ENCODE measurements at places on chromosomes 2 and 18. TPM values are rescaled to one million over a fixed set of nuclear protein-coding genes. Genes with fewer than 3 reads are reported as not detected.

- no peaks in the 10 kb centered on the region for H3K36me3 ChIP-seq
- peaks cover 64% of the 10 kb centered on the region for H3K4me1 ChIP-seq
- peak overlapping the region; percentile 86 for H3K27ac ChIP-seq
- peak; percentile 30 for DNase-seq
Measured at GRCh38 chr2:20579866-20580265, 71.0 kb downstream of the HS1BP3 start.

GRCh38 chr2:55763721-55764120 lies 70.1 kb upstream of the PNPT1 start:
- H3K27me3 ChIP-seq = no peaks in the 10 kb centered on the region
- H3K27ac ChIP-seq = no peak overlapping the region
- H3K36me3 ChIP-seq = no peaks in the 10 kb centered on the region
- H3K4me1 ChIP-seq = no peaks in the 10 kb centered on the region
- no peak for DNase-seq

DNA sequence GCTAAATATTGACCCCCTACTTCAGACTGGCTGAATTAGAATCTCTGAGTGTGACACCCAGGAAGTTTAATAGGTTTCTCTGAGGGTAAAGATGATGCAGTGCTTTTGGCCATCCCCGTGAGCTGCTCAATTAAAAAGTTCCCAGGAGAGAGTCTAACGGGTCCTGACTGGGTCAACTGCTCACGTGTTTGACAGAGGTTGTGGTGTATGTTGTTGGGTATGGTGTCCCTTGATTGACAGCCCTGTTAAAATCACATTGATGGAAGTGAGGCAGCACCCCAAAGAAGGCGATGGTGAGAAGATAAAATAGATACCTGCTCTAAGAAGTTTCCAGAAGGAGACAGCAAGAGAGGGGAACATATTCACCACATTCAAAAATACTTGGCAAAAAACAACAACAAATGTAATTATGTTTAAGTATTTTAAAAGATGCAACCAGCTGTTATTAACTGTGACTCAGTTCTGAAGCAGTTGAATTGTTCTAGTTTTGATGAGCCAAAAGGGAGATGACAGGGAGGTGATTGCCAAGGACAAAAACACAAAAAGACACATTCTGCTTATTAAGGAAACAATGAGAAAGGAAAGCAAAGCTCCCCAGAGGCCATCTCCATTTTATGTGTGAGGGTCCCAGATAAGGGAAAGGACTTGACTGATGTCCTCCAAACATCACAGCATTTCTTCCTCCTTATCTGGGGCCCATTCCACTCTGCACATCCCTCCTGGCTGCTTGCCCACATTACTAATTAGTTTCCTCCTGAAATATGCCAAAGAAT lies 11.5 kb upstream of the GMCL1 start:
- peaks cover 51% of the 10 kb centered on the region for H3K36me3 ChIP-seq
- H3K27ac ChIP-seq = no peak overlapping the region
- H3K27me3 ChIP-seq = no peaks in the 10 kb centered on the region

DNA sequence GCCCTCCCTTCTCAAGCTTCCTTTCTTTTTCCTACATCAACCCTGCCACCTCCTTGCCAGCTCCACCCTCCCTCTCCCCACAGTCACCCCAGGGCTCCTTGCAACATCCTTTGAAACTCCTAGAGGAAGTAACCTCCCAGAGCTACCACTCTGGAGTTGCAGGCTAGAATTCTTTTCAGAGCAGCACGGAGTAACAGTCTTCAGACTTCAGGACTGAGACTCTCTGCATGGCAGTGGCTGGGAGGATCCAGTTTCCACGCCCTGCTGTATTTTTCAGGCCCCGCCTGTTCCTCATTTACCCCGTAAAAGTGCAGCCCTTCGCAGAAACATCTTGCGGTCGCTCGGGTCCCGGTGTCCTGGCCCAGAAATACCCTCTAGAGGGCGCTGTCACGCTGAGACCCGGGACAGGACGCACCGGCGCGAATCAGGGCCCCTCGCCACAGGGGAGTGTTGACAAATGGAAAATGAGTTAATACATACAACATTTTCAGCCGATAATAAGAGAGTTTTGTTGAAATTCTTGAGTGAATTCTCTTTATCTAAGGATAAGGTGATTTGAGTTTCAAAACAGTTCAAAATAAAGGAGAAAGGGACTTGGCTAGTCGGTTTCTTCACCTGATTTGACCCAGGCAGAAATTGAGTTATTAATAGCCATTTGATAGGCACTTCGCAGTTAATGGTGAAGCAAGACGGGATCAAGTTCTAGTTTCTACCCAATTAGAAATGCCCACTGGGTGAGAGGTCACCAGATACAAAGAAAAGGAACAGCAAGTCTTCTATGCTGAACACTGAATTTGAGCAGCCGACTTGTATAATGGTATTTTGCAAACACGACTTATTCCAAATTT lies 18.5 kb upstream of the NTSR2 start:
- peaks cover 5% of the 10 kb centered on the region for H3K4me1 ChIP-seq
- peak overlapping the region; percentile 70 for H3K27ac ChIP-seq
- no peaks in the 10 kb centered on the region for H3K27me3 ChIP-seq
- peak; percentile 89 for DNase-seq
- no peaks in the 10 kb centered on the region for H3K36me3 ChIP-seq

The ASPRV1 gene
- 0.79 TPM for total RNA-seq

The KCNIP3 gene
- total RNA-seq = 2.7 TPM

The GPR45 gene
- total RNA-seq = not detected

The AGXT gene
- total RNA-seq = not detected

Measured in heart left ventricle (tissue), 16 donors.